ENCODE measurements at places on chromosomes 7 and 10.

- DNase-seq: no peak
Measured at GRCh38 chr7:154975984-154976383, 26.9 kb downstream of the PAXIP1 start.

DNA sequence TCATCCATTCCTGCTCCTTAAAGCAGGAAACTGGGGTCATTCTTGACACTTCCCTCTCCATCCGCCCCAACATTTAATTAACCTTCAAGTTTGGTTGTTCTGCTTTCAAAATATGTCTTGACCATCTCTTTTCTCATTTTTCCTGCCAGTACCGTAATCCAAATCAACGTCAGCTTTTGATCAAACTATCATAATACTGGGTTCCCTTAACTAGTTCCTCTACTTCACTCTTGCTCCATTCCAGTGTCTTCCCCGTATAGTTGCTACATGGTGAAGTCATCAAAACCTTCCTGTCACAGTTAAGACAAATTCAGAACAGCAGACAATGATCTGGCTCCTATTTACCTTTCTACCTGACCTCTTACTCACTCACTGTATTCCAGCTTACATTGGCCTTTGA lies 6.6 kb upstream of the KLF14 start:
- no peak for DNase-seq

- no peak for DNase-seq
Measured at GRCh38 chr10:50431791-50432190, 180.5 kb upstream of the ASAH2 start.

GRCh38 chr10:35940141-35941041 lies 298.3 kb upstream of the FZD8 start:
- DNase-seq: no peak

- DNase-seq: no peak
Measured at GRCh38 chr10:28569506-28570159, 36.7 kb downstream of the WAC start.

DNA sequence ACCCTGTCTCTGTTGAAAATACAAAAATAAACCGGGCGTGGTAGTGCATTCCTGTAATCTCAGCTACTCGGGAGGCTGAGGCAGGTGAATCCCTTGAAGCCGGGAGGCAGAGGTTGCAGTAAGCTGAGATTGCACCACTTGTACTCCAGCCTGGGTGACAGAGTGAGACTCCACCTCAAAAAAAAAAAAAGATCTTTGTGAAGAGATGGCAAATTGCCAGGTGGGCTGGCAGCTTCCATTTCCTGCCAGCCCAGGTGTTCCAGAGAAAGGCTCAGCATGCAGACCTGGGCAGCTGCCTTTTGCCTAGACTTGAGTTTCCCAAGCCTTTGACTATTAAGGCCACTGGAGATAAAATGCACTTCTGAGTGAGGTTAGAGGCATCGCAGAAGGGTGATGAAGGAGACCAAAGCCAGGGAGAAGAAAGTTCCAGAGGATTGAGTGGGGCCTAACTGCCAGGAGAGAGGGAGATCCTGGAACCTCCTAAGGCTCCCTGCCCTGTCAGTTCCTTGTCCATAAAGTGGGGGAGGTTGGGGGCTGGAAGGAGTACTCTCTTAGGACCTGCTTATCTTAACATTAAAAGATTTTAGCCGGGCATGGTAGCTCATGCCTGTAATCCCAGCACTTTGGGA lies 10.0 kb upstream of the DDIT4 start:
- no peak for DNase-seq

- no peak for DNase-seq
Measured at GRCh38 chr7:24866004-24866615, 108.8 kb upstream of the GSDME start.

- no peak for DNase-seq
Measured at GRCh38 chr7:155468785-155469148, 10.8 kb downstream of the EN2 start.

DNA sequence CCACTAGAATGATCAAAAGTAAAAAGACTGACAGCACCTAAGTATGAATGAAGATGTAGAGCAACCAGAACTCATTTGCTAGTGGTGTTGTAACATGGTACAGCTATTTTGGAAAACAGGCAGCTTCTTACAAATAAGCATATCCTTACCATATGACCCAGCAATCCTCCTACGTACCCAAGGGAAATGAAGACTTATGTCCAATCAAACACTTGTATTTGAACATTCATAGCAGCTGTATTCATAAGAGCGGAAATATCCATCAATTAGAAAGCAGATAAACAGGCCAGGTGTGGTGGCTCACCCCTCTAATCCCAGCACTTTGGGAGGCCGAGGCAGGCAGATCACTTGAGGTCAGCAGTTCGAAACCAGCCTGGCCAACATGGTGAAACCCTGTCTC lies 53.0 kb downstream of the KLRG2 start:
- no peak for DNase-seq

GRCh38 chr7:45159296-45159695 lies 1.7 kb downstream of the RAMP3 start:
- DNase-seq: no peak

GRCh38 chr10:95133997-95134396 lies 60.0 kb upstream of the ACSM6 start:
- DNase-seq: no peak

- no peak for DNase-seq
Measured at GRCh38 chr10:82440775-82441174, 565.8 kb downstream of the NRG3 start.

DNA sequence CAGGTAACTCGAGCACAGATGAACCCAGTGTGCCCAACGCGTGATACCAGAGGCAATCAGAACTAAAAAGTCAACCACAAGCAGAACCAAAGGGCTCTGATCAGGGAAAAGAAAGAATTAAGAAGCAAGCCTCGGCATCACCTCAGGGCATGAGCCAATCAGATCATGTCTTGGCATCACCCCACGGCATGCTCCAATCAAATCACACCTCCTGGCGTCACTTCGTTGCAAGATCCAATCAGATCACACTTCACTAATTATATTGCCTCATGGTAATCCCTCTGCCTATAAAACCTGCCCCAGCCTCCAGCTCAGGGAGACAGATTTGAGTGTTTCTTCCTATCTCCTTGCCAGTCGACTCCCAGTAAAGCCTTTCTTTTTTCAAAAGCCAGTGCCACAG lies 46.8 kb downstream of the TYW1B start:
- no peak for DNase-seq

DNA sequence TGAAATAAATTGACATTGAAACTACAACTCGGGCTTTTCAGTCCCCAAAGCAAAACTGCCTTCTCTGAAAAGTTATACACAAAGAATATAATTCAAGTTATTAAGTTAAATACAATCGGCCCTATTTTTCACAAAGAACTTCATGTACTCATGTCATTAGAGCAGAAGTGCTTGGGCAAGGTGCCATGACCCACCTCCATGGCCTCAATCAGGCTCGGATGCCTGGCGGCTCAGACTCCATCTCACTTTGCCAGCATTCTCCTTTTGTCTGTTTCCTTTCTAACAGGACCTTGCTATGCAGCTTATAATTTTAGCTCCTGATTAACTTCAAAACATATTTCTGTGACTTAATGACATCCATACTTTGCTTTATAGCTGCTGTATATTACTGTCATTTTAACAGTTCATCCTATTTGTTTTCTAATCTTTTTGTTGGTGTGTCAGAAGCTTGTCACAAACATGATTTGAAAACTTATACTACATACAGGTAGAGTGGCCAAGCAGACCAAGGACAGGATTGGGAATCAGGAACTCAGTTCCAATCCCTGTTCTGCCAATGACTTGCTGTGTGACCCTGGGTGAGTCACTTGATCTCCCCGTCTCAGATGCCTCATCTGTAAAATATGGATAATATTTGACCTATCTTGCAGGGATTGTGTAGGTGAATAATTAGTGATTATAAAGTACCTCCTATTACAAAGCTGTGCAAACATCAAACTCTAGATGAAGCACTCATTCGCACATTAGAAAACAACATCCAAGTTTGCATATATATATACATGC lies 60.8 kb upstream of the ITGA8 start:
- no peak for DNase-seq

GRCh38 chr7:43653466-43653865 lies 70.6 kb downstream of the STK17A start:
- DNase-seq: no peak

- DNase-seq: no peak
Measured at GRCh38 chr10:3623746-3624145, 161.3 kb downstream of the KLF6 start.
